ENCODE measurements at places on chromosomes 1 and 21.
A peak's percentile ranks its signal among the peaks of the same experiment; 100 is the strongest.

DNA sequence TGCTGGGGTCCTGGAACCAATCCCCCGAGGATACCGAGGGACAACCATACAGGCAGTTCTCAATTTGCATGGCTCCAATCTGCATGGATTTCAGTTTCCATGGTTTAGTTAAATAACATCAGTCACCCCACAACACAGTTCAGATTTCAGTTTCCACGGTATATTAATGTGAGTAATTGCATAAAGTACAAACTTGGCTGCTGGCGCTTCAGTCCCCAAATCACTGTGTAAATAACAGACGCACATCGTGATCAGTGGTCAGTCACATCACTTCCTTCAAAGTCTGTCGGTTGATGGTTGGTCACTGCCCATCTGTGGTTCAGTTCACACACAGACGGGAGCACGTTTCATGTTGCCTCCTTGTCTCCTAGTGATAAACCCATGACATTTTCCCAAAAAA is 66.4 kb upstream of the LPGAT1 start:
- no peak for DNase-seq

DNA sequence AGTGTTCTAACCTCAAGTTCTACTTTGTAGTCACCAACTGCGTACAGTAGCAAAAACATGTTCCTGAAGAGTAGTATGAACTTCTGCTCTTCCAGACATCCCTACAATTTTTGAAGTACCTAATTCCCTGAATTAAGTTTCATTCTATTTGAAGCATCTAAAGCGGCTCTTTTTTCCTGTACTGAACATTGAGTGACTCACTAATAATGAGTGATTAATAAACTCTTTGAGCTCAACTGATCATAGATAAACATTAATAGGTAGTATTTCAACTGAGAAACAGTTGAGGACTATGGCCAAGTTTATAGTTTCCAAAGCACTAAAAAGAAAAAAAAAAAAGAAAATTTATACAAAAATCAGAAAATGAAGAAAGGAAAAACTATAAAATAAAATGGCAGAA is 683.1 kb downstream of the LTN1 start:
- no peak for DNase-seq

DNA sequence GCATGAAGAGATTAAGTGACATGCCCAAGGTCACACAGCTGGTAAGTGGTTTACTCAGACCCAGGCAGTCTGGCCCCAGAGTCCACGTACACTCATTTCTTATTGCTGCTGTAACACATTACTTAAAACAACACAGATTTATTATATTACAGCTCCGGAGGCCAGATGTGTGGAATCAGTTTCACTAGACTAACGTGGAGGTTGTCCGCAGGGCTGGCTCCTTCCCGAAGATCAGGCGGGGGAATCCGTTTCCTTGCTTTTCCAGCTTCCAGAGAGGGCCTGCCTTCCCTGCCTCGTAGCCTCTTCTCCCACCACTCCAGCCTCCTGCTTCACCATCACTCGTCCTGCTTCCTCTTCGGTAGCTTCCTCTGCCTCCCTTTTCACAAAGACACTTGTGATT is 81.2 kb downstream of the KCNN3 start:
- DNase-seq, result no peak

- DNase-seq, result no peak
Observed at GRCh38 chr1:33163621-33164519, 18.0 kb downstream of the TRIM62 start.

GRCh38 chr1:118979754-118980575 is 8.2 kb downstream of the TBX15 start:
- DNase-seq, result no peak

- DNase-seq, result no peak
Observed at GRCh38 chr21:44709426-44710293, 1.7 kb downstream of the TSPEAR start.

DNA sequence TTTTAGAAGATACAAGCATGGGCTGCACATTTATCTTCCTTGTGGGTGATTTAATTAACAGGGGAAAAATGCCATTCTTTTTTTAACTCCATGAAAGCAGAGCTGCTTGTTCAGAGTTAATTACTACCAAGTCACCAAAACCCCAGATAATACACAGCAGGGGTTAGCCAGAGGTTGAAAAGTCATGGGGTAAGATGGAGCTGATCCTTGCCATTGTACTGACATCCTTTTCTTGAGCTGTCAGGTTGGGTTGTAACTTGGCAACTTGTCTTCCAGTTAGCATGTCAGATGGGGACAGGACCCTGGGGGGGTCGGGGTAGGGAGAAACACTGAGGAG is 257.2 kb upstream of the HOOK1 start:
- no peak for DNase-seq

DNA sequence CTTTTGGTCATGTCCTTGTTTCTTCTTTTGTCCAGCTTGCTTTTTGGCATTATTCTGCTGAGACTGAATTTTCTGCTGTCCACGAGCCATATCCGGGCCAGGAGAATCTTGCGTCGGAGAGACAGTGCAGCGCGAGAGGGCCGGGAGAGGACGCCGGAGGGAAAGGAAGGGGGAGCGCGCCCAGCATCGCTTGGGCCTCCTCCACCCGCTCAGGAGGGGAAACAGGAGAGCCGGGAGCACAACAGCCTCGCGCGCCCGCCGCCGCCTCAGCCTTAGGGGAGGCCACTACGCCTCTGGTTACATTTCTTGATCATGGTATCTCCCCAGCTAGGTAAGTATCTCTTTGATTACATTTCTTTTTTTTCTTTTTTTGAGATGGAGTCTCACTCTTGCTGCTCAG is 7.4 kb upstream of the DEGS1 start:
- no peak for DNase-seq

DNA sequence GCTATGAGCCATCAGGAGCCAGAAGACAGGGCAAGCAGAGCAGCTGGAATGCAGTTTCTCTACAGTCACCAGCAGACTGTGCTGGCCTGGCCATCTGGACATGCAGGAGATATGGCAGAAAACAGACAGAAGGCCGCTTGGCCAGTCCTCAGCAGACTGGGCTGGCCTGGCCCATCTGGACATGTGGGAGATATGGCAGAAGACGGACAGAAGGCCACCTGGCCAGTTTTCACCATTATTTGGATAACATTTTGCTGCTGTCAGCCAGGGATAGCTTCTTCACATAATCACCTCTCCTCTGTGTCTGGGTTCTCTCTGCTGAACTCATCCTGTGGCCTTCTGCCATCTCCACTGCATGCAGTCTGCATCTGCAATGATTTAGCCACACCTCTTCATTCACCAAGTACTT is 25.0 kb upstream of the CACYBP start:
- DNase-seq, result no peak

- DNase-seq, result peak; percentile 80
Observed at GRCh38 chr1:221439747-221440501, 302.0 kb downstream of the DUSP10 start.

DNA sequence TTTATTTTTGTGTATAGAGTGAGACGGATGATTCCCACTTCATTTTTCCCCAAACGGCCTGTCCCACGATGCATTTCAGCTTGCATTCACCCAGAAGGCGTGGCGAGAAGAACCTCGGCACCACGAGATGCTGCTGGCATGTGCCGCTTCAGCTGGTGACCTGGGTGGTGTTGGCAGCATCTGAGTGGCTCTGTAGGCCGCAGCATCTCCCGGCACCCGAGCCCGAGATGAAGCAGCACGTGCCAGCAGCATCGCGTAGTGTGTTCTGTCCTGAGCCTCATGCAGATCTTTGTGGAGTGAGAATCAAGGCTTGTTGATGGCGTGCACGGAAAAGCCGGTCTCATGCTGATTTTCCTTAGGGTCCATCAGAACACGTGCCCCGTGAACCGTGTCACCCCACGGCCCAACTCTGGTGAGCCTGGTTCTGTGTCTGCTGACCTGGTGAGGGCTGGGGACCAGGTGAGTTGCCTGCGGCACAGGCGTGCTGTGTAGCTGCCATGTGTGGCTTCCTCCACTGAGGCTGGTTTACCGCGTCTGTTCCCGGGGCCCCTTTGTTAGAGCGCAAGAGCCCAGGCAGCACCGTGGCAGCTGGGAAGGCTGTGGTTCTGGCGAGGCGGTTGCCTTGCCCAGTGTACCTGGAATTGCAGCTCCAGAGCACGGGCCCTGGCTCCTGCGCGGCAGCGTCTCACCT is 16.7 kb downstream of the SLX9 start:
- DNase-seq, result no peak

GRCh38 chr1:155184835-155185782 is 11.5 kb downstream of the TRIM46 start:
- DNase-seq, result no peak

- no peak for DNase-seq
Observed at GRCh38 chr1:173525926-173526325, 48.8 kb downstream of the PRDX6 start.

DNA sequence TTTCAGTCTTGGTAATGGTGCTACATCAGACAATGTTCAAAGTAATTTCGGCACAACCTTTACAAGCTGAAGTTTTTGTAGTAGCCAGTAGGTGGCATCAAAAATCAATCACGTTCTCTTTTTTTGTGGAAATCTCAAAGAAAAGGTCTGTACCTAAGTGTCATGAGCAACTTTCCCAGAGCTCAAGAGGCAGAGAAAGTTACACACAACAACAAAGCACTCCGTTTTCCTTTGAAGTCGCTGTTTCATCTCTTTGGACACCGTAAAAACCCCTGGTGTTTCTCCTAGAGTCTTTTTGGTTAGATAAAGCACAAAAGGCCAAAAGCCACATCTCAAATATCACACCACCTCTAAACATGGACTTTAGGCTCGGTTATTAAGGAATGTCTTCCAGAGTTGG is 131.6 kb downstream of the LHX8 start:
- peak; percentile 18 for DNase-seq

GRCh38 chr1:244960904-244961303 is 96.6 kb upstream of the HNRNPU start:
- no peak for DNase-seq

DNA sequence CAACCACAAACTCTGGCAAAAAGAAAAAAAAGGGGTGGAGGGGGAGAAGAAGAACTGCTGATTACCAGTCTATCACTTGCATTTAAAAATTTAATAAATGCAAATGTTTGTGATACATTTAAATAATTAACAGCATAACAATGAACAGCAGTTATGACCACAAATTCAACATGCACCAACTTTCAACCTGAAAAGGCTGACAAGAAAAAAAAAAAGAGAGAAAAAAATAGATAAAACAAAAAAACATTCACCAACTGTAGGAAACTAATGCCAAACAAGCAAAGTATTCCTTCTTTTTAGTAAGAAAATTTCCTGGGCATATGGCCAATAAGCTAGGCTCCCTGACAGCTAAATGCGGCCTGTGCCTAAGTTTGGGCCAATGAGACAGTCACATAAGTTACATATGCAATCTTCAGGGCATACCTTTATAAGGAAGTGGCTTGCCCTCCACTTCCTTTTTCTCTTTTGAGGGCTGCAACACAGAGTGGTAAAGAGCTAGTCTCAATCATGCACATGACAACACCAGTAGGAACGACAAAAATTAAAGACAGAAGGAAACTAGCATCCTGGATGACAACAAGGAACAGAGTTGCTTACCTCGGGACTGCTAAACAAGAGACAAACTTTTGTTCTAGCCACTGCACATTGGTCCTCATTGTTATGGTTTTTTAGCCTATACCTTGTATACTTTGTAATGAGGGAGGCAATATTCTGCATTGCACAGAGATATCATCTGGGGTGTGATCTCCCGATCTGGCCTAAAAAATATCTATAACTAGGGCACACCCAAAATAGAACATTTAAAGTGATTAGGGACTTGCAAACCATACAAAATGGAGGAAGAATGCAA is 24.2 kb upstream of the PHTF1 start:
- no peak for DNase-seq

DNA sequence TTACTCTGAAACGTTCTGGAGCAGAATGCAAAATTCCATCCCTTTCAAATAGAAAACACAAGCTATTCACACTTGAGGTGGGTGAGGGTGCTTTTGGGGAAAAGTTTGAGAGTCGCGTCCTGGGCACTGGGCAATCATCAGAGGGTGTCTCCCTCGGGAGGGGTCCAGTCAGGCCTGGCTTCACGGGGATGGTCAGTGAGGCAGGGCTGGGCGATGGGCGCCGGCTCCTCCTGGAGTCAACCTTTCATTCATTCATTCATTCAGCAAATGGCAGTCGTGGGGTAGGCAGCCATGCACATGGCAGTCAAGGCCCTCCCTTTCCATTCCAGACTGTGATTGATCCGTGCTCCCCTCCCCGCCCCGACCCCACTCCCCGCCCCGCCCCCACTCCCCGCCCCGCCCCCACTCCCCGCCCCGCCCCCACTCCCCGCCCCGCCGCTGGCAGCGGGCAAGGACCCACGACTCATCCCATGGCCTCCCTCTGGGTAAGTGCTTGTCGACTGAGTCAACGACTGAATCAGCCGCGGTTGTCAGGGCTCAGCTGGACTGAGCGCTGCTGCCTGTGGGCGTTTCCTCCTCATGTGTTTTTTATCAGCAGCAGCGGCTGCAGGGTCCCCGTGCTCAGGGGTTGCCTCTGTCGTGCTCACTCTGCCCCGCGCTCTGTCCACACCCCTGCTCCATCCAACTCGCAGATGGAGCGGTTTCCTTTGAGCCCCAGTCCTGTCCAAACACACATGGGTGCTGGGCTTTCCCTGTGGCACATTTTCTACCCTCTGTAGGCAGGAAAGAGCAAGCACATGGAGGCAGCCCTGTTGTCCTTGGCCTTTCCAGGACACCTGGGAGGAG is 12.5 kb upstream of the SPSB1 start:
- DNase-seq, result peak; percentile 83

DNA sequence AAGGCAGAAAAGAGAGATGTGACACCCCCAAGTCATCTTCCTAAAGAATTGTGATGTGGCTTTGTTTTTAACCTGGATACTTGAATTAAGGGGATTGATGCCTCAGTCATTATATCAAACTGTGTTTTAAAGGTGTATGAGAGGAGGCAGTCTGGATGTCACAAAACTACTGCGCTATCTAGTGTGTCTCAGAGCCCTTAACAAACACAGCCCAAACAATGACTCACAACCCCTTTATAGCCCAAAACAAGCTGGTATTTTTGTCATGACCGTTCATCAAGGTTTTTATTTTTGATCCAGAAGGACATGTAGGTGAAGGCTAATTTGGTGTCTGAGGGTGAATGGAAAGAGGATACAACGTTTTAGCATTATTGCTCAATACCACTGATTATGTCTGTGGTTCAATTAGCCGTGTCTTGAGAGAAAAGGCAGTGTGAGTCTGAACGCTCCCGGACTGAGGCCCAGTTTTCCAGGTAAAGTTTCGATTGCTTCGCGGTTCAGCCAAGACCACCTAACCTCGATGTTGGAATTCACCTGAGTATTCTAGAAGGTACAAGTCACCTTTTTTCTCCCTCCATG is 71.6 kb downstream of the SGIP1 start:
- DNase-seq, result no peak

GRCh38 chr21:33894736-33895288 is 20.8 kb downstream of the ATP5PO start:
- DNase-seq, result peak; percentile 69

- DNase-seq, result no peak
Observed at GRCh38 chr1:227785805-227786671, 29.4 kb upstream of the PRSS38 start.

- DNase-seq, result no peak
Observed at GRCh38 chr1:29648026-29648425, 411.7 kb downstream of the PTPRU start.

DNA sequence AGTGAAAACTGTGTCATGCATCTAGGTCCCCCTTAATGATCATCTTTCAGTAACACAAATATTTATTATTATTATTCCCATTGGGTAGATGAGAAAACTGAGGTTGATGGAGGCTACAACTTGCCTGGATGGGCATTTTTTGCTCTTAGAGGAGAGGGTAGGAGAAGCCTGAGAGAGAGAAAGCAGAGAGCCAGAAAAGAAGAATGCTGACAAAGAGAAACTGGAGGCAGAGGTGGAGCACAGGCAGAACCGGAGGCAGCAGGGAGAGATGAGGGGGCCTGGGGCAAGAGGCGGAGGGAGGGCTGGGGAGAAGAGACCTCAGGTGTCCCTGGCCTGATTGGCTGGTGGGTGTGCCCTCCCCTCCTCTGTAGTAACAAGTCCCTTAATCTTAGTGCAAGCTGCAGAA is 4.1 kb downstream of the BLACAT1 start:
- DNase-seq, result no peak

GRCh38 chr1:7560128-7560527 is 211.0 kb upstream of the VAMP3 start:
- DNase-seq, result no peak

Measured in AG09319 (cell line).